Hypothalamus (tissue), 51 donors: ENCODE measurements at places on chromosomes 2 and 18.

- DNase-seq: no peak
These were observed 15.3 kb upstream of the CD28 start for GRCh38 chr2:203691149-203691548.

DNA sequence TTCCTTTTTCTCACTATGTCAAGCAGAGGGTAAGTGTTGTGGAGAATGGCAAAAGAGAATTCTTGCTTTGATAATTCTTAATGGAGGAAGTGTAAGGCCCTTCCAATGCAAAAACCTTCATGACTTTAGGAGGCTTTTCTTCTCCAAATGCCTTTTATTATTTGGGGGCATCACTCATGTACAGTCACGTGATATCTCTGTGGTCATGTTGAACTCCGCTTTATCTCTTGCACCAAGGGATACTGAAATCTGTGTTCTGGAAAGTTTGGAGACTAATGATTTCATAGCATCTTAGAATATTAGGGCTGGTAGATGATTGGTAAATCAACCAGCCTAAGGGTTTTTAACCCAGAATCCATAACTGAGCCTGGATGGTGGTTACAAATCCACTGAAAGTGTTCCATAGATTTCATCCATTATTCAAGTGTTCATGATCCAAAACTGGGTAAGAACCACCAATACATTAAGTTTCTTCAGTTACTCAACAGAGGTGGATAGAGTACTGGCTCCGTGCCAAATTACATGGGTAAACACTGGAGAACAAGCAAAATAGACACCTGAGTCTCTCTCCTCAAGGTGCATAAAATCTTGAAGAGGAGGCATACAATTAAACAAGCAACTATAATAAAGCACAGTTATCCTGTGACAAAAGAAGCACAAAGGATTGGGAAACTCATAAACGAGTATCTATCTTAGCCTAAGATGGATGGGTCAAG lies 169.6 kb upstream of the EPHA4 start:
- DNase-seq: no peak

GRCh38 chr18:8811115-8811514 lies 105.8 kb downstream of the MTCL1 start:
- no peak for DNase-seq

- DNase-seq: peak; percentile 50
These were observed at the start of gene CD302 for GRCh38 chr2:159797543-159798375. Gene CD302, minus strand, starts transcription at chr2:159798208. Its CDS starts 10 bp downstream, at chr2:159798198.

DNA sequence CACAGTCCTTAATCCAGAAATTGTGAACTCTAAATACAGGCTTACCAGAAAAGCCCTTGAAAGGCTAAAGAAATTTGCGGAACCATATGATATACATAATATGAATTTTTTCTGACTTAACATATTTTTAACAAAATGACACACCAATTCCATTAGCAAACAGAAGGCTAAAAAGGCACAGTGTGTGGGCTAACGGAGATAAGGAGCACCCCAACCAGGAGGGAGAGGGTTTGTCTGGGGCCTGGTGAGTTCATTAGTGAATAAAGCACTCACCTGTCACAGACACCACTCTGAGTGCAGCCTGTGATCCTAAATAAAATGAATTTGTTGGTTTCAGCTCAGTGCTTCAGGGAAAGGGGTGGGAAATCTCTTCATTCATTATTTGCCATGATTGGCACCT lies 2.7 kb upstream of the FECH start:
- no peak for DNase-seq

GRCh38 chr2:120253021-120253882 lies 600 bp downstream of the RALB start:
- peak; percentile 66 for DNase-seq

GRCh38 chr18:41875094-41875780 lies 79.8 kb upstream of the PIK3C3 start:
- DNase-seq: no peak

GRCh38 chr2:236241181-236242056 lies 22.8 kb downstream of the ASB18 start:
- DNase-seq: no peak

- DNase-seq: no peak
These were observed 53.9 kb upstream of the RAB27B start for GRCh38 chr18:54774423-54774822.

- no peak for DNase-seq
These were observed 85.6 kb downstream of the IKZF2 start for GRCh38 chr2:213065583-213066442.

DNA sequence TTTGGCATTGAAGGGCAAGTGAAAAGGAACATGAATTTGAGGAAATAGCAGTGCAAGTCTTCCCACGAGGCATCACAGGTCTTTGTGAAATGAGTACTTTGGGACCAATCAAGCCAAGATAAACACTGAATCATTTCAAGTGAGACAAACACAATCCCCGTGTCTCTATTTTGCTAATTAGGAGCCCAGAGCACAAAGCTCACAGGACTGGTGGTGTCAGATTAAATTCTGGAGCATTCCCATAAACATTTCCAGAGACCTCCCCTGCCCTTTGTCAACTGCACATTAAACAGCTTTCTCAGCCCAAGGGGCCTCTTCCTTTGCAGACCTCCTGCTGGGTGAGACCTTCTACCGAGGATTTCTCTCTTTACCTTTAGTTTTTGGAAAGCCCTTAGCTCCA lies 50.7 kb downstream of the DAPL1 start:
- DNase-seq: no peak

DNA sequence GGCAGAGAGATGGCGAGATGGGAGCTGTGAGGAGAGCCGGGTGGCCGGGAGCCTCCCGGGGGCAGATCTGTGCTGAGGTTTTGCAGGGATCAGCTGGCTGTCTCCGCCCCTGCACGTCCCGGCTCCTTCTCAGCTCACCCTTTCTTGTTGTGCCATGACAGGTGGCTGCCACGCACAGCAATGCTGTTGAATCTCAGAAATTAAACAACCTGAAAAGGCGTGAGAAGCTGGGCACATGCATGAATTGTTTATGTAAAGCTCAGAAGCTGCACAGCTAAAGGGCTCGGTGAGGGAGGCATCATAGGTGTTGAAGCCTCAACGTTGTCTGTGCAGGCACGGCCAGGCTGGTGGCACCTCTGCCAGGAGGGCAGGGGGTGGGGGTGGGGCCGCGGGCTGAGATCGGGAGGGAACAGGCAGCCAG lies 858 bp upstream of the RTP5 start:
- peak; percentile 48 for DNase-seq

GRCh38 chr2:195535911-195536522 lies 121.0 kb upstream of the SLC39A10 start:
- peak; percentile 19 for DNase-seq

DNA sequence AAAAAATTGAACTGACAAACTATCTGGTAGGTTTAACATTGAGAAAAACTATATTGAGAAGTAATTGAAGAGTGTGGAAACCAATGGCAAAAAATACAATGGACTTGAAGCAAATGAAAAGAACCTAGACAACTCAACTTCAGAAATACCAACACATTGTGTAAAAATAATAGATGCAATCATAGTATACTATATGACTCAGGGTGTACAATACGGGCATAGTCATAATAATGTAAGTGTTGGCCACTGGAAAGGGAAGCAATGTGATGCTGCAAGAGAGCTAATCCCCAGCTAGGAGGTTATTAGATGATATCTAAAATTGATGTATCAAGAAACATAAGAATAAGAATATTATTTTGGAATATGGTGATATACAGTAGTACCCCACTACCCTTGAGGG lies 45.3 kb downstream of the SMAD7 start:
- DNase-seq: no peak

DNA sequence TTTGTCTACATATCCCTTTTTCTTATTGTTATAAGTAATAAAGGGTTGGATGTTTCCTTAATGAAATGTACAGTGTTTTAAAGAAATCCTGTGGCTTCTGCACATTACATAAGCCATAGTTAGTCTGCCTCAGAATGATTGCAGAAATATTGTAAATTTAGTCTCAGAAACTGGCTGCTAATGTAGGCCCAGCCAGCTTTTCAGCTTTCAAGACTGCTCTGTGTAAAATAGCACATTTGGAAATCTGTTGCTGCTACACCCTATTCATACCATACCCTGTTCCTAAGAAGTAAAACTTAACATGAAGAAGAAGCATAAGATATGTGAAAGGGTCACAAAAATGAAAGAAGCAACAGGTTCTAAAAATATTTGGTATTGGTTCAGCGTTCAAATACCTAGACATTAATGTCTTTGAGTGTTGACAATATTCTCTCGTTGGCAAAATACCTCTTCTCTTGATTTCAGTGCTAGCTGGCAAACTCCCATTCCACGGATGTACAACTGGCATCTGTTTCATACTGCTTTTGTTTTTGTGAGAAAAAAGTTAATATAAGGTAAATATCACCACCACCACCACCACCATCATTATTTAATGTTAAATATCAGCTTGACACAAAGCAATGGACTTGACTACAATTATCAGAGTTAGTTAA lies 19.2 kb upstream of the NCKAP1 start:
- no peak for DNase-seq

GRCh38 chr2:16224298-16225045 lies 284.1 kb downstream of the MYCN start:
- DNase-seq: no peak

GRCh38 chr2:217673627-217674026 lies 329.2 kb downstream of the TNS1 start:
- DNase-seq: no peak
